ENCODE measurements at places on chromosomes 5 and 9.

DNA sequence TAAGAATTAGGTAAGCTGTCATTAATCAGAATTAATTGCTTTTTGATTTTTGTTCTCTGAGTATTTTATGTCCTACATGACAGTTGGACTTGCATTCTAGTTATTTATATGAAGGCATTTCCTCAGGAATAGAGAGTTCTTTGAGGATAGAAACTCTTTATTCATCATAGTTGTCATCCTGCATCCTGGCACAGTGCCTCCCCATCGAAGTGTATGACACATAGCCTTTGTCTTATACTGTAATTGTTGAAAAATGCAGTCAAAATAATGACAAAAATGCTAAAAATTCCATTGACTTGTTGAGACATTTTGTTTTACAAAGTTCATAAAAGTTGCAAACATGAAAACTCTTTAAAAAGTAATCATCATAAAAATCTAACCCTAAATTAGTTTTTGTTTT, 36.5 kb downstream of the CFAP95 start:
- no peak for DNase-seq

- DNase-seq = no peak
Observed at GRCh38 chr9:121871431-121872025, 220.1 kb downstream of the DAB2IP start.

- no peak for DNase-seq
Observed at GRCh38 chr9:87564111-87564510, 66.4 kb downstream of the DAPK1 start.

GRCh38 chr9:90869361-90869760, 67.7 kb downstream of the SYK start:
- no peak for DNase-seq

- no peak for DNase-seq
Observed at GRCh38 chr5:126178521-126178920, 244.7 kb upstream of the GRAMD2B start.

DNA sequence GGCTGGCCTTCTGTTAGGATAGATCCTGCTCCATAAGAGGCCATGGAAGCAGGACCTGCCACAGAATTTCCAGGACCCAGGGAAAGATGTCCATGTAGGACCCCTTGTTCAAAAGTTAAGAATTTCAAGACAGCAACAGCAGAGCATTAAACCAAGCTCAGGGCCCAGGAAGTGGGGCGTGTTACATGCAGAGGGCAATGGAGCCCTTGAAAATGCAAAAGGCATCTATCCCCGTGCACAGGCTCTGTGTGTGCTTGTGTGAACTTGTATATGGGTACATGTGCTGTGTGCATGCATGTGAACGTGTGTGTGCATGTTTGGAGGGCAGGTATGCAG, 14.4 kb upstream of the NKD2 start:
- DNase-seq = no peak

GRCh38 chr5:93884254-93884653, 142.9 kb upstream of the POU5F2 start:
- DNase-seq = no peak

DNA sequence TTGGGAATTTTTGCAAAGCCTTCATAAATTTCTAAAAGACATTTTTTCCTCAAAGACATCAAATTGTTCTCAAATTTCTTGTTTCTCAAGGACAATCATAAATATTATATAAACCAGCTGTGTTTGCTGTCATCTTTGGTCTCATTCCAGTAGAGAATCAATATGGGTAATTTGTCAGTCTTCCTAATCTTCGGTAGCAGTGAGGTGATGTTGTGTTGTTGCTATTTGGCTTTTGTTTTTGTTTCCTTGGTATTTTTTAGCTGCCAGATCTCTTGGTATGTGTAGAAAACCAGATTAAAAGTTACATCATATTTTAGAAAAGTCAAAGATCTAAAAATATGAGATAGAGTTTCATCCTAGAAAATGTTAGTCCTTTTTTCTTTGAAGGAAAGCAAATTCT, 87.5 kb downstream of the CAMK4 start:
- no peak for DNase-seq

- DNase-seq = no peak
Observed at GRCh38 chr9:5869315-5870019, 21.2 kb upstream of the MLANA start.

DNA sequence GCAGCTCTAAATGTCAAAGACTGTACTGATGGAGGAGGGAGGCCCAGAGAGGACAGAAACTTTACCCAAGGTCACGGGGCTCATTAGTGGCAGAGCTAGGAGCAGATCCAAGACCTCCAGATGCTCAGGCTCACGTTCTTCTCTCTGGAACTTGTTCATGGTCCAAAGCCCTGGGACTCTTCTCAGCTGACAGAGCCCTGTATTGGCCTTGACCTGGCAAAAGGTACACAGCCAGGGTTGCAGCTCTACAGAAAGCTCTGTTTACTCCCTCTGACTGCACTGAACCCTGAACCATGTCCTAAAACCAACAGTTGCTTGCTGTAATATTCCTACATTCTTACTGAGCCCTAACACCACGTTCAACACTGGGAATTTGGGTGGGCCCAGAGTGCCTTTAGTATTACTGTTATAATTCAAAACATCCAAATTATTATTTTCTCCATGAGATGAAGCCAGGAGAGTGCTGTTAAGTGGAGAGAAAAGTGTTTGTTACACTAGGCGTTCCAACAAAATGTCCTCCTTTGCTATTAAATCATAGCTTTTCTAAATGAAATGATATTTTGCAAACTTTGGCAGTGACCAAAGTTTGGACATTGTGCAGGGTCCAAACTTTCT, 602.4 kb upstream of the CLINT1 start:
- DNase-seq = peak; percentile 93

DNA sequence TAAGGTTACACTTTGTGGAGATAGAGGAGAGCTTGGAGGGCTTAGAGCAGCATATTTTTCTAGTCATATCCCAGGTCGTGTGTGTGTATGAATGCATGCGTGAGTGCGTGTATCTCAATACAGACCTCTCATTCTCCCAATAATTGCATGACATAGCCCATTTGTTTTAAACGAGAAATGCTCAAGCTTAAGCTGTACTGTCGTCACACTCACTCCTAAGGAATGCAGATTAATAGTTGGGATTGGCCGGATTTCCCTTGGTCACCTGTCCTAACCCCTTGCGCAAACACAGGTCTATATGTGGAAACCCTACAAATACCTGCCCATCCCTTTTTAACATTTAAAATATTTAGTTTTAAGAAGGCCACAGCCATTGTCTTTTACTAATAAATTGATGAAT, 165.8 kb downstream of the SEMA5A start:
- DNase-seq = no peak

- no peak for DNase-seq
Observed at GRCh38 chr9:6739218-6739617, 18.6 kb upstream of the KDM4C start.

- no peak for DNase-seq
Observed at GRCh38 chr5:116438979-116439554, 135.6 kb downstream of the SEMA6A start.

DNA sequence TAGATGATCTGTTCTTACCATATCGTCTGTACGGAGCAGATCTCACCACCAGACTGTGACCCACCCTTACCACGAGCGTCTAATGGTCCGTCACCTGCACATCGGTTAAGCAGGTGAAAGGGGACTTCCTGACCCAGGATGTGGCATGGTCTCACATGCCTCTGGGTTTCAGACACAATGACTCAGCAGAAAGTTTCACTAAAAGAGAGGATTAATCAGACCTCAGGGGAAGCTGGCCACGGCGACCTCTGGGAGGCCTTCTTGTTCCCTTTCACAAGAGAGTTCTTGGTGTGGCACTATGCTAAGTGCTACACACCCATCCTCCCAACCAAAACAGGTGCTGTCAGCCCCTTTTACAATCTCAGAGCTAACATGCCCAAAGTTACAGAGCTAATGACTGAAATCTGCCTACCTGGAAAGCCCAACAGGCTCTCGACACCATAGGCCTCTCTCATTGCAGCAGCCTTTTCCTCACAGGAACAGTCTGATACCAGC, 41.6 kb downstream of the ADAMTS12 start:
- no peak for DNase-seq

DNA sequence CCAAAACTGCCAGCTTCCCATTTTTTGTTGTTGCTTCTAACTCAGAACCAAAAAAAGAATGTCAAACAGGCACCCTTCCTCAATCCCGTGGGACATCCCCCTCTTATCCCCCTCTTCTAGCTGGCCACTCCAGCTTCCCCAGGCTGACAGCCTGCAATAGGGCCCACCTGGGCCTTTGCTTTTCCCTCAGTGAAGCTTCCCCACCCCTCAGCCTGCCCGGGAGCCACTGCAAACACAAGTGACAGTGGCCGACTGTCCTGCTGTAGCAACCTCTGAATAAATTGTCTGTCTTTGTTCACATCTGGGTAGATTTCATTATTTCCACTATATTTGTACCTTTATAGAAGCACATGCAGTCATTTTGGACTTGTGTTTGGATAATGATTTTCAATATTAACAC, 245.3 kb downstream of the GADD45G start:
- no peak for DNase-seq

GRCh38 chr9:126704892-126705766, 91.4 kb downstream of the LMX1B start:
- peak; percentile 71 for DNase-seq

- DNase-seq = no peak
Observed at GRCh38 chr5:148687427-148687826, 33.1 kb upstream of the HTR4 start.
